ENCODE measurements at places on chromosomes 7 and 10.

DNA sequence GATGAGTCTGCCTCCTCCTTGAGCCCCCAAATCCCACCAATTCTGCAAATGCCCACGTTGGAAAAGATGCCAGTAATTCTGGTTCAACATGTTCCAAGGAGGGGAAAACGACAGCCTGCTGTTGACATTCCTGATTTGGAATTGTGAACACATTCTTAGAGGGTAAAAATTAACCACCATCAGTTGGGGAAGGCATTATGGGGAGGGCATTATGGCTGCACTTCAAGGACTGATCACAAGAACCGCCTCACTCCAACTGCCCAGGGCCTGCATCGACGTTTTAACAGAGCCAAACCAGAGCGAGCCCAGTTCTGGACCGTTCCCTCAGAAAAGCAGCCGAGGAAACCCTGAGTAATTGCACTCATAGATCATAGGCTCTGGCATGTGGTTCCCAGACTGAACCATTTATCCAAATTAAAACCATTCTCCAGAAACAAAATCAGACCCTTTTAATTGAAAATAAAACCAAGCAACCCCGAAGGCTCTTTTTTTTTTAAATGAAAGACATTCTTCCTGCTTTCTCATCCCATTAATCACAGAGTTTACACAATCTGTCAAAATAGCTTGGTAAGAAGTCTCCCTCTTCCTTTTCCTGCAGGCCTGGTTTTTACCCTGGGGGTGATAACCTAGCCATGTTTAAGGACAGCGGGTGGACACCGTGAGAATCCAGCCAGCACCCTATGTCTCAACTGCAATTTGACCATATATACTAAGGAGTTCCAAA lies 8.0 kb downstream of the TNS3 start:
- no peak for DNase-seq

GRCh38 chr10:122140941-122141623 lies 130.0 kb upstream of the BTBD16 start:
- no peak for DNase-seq

DNA sequence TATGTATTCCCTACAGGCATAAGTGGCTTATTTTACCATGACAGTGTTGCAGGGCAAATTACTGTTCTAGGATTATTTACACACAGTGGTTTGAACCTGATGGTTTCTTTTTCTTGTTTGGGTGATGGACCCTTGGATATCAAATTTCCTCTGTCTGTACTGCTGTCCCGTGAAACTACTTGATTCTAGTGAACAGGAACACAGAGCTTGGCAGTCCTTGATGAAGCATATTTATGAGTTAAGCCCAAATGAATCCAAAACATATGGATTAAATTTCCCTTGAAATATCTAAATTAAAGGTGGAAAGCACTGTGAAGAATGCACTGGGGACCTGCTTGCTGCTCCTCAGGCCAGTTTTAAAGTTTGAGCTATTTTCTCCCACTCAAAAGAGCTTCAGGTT lies 635.3 kb downstream of the INHBA start:
- DNase-seq, result no peak

DNA sequence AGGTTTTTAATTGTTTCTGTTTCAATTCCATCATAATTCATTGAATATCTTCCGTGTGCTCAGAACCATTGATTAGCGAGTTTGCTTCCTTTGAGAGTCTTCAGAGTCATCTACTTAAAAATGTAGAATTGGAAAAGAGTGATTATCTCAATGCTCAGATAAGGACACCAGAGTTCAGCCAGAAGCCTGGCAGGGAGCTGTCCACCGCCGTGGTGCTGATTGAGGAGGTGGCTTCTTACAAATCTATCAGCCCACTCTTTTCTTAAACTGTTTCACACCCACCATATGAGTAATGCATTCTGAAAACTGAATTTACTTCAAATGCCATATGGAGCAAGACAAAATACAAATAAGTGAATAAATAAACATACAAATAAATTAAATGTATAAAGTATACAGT lies 79.3 kb downstream of the INSYN2A start:
- DNase-seq, result peak; percentile 28

DNA sequence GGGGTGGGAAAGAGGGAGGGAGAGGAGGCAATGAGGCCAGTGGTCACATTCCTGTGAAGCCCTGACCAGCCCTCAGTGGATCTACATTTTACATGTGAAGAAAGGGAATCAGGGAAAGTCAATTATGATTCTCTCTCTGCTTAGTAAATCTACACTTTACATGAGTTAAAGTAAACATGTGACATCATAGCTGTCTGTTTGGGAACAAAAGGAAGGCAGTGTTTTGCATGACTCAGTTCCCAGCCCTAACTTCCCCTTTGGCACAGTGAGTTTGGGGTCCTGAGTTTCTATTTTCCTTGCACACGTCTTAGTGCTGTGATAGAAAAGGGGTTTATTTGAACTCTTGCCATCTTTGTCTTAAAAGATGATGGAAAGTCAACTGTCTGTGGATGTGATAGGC lies 615.1 kb downstream of the SDK1 start:
- DNase-seq, result no peak

- DNase-seq, result no peak
These were observed 69.5 kb upstream of the VOPP1 start for GRCh38 chr7:55641811-55642210.

Measured in CD8-positive, alpha-beta T cell (primary cell).